ENCODE measurements at places on chromosomes 13 and 19. TPM values are rescaled to one million over a fixed set of nuclear protein-coding genes. Genes with fewer than 3 reads are reported as not detected.

- DNase-seq, result no peak
- peaks cover 10% of the 10 kb centered on the region for H3K4me1 ChIP-seq
- no peaks in the 10 kb centered on the region for H3K27me3 ChIP-seq
- no peak overlapping the region for H3K27ac ChIP-seq
- H3K36me3 ChIP-seq, result peaks cover 5% of the 10 kb centered on the region
Measured at GRCh38 chr13:97335488-97336134, 98.4 kb upstream of the RAP2A start.

FREM2 gene
- 75.3 TPM for total RNA-seq

HSH2D gene
- 0.72 TPM for total RNA-seq

DNA sequence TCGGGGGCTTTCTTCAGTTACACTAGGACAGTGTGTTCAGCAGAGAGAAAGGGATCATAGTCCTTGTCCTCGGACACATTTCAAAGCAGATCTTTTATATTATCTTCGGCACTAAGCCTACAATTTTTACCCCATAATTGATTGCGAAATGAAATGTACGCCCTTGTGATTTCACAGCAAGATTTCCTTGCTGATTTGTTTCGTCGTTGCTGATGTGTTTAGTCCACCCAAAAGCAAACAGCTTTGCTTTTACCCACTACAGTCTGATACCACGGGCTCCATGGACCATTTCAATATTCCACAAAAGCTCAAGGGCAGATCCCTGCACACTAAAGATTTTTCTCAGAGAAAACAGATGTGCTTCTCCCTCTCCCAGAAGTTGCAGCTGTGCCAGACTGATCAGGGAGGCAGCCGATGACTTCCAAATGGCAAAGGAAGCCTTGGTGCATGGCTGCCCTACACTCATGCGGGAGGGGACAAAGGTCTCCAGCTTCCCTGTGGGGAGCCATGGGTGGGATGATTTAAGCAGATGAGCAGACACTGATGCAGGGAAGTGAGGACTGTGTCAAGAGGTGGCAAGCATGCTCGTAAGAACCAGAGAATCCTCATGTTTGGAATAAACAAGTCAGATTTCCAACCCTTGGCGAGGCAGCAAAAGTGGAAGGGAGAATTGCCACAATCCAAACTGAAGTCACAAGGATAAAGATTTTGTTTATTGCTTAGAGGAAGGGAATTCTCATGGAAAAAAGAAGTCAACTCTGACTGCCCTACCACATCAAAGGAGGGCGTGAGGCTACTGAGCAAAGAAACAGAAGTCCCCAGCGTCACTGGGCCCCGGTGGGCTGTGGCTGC, 81.1 kb downstream of the STK24 start:
- DNase-seq, result no peak
- H3K4me1 ChIP-seq, result peaks cover 17% of the 10 kb centered on the region
- H3K4me3 ChIP-seq, result no peak overlapping the region
- peak overlapping the region; percentile 46 for H3K27ac ChIP-seq
- H3K27me3 ChIP-seq, result no peaks in the 10 kb centered on the region

PLK5 gene
- 0.38 TPM for total RNA-seq

DNA sequence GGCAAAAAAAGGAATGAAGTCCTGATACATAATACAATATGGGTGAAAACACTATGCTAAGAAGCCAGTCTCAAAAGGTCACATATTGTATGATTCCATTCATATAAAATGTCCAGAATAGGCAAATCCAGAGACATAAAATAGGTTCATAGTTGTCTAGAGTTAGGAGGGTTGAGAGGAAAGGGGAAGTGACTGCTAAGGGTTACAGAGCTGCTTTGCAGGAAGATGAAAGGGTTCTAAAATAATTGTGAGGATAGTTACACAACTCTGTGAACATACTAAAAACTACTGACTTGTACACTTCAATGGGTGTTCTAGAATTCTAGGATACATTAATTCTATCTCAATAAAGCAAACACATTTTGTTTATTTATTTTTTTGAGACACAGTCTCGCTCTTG, 25.7 kb downstream of the CAB39L start:
- H3K4me3 ChIP-seq, result no peak overlapping the region
- H3K36me3 ChIP-seq, result no peaks in the 10 kb centered on the region
- DNase-seq, result no peak
- no peak overlapping the region for H3K27ac ChIP-seq
- H3K4me1 ChIP-seq, result peaks cover 1% of the 10 kb centered on the region

DNA sequence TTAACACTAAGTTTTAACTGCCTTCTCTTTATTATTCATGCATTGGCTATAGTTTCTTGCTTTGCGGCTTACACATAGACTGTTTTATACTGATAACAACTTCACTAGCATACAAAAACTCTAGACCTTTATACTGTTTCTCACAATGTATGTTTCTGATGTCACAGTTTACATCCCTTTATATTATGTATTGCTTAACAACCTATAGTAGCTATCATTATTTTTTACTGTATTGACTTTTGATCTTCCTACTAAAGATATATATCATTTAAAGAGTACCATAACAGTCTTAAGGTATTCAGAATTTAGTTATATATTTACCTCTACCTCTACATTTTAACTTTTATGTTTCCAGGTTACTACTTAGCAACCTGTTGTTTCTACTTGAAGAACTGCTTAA, 543.3 kb upstream of the ARGLU1 start:
- no peak overlapping the region for H3K4me3 ChIP-seq
- H3K36me3 ChIP-seq, result peaks cover 1% of the 10 kb centered on the region
- H3K27ac ChIP-seq, result no peak overlapping the region
- DNase-seq, result no peak
- no peaks in the 10 kb centered on the region for H3K4me1 ChIP-seq
- H3K27me3 ChIP-seq, result no peaks in the 10 kb centered on the region

GGACT gene
- 3.7 TPM for total RNA-seq

GRCh38 chr19:18596752-18597157, 8.2 kb downstream of the REX1BD start:
- H3K36me3 ChIP-seq, result no peaks in the 10 kb centered on the region
- no peak overlapping the region for H3K4me3 ChIP-seq
- no peak overlapping the region for H3K27ac ChIP-seq
- H3K4me1 ChIP-seq, result peaks cover 8% of the 10 kb centered on the region
- no peak for DNase-seq
- H3K27me3 ChIP-seq, result peaks cover 54% of the 10 kb centered on the region

VSIG10L gene
- 7.0 TPM for total RNA-seq

GRCh38 chr13:28204043-28204442, 65.7 kb downstream of the PAN3 start:
- DNase-seq, result no peak
- no peak overlapping the region for H3K27ac ChIP-seq
- peaks cover 15% of the 10 kb centered on the region for H3K36me3 ChIP-seq
- H3K4me3 ChIP-seq, result no peak overlapping the region
- H3K27me3 ChIP-seq, result no peaks in the 10 kb centered on the region

- no peak for DNase-seq
- no peaks in the 10 kb centered on the region for H3K4me1 ChIP-seq
- no peaks in the 10 kb centered on the region for H3K36me3 ChIP-seq
- no peak overlapping the region for H3K27ac ChIP-seq
Measured at GRCh38 chr13:78201411-78201810, 282.8 kb upstream of the EDNRB start.

DNA sequence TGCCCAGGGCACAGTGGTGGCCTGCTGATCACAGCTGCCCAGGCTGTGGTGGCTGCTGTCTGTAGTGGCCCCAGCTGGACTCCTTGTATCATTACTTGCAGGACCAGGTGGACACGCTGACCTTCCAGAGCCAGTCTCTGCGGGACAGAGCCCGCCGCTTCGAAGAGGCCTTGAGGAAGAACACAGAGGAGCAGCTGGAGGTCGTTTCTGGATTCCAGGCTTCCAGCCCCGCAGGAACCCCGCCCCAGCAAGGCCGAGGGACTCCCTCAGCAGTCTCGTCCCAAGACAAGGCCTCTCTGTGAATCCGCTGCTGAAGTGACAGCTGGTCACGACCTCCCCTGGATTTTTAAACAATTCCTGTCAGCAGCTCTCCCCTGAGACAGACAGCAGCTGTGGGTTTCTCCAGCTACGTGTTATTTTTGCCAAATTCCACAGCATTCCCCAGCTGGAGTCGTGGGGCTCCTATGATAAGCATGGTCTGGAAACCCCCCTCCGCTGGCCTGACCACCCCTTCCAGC, 98.3 kb downstream of the SLC7A1 start:
- no peak overlapping the region for H3K27ac ChIP-seq
- H3K4me1 ChIP-seq, result peaks cover 4% of the 10 kb centered on the region
- no peak overlapping the region for H3K4me3 ChIP-seq
- no peaks in the 10 kb centered on the region for H3K36me3 ChIP-seq
- H3K27me3 ChIP-seq, result peaks cover 16% of the 10 kb centered on the region
- DNase-seq, result no peak

DNA sequence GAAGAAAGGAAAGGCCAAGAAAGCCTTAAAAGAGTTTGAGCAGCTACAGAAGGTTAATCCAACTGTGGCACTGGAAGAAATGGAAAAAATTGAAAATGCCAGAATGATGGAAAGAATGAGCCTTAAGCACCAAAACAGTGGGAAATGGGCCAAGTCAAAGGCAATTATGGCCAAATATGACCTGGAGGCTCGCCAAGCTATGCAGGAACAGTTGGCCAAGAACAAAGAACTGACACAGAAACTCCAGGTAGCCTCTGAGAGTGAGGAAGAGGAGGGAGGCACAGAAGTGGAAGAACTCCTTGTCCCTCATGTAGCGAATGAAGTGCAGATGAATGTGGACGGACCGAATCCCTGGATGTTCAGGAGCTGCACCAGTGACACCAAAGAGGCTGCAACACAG, 5.1 kb downstream of the UTP14C start:
- H3K27ac ChIP-seq, result no peak overlapping the region
- peaks cover 17% of the 10 kb centered on the region for H3K4me1 ChIP-seq
- no peaks in the 10 kb centered on the region for H3K27me3 ChIP-seq
- peaks cover 58% of the 10 kb centered on the region for H3K36me3 ChIP-seq
- H3K4me3 ChIP-seq, result no peak overlapping the region

FUT2 gene
- 2.4 TPM for total RNA-seq

VSTM1 gene
- total RNA-seq, result not detected

HIPK4 gene
- total RNA-seq, result 0.11 TPM

NOVA2 gene
- total RNA-seq, result 0.53 TPM

- no peak overlapping the region for H3K27ac ChIP-seq
- no peaks in the 10 kb centered on the region for H3K36me3 ChIP-seq
- peak; percentile 78 for DNase-seq
- no peaks in the 10 kb centered on the region for H3K4me1 ChIP-seq
Measured at GRCh38 chr19:47436712-47437401, 17.5 kb upstream of the MEIS3 start.

GRCh38 chr13:41660411-41660810, 203.1 kb downstream of the RGCC start:
- no peak overlapping the region for H3K27ac ChIP-seq
- no peaks in the 10 kb centered on the region for H3K36me3 ChIP-seq
- no peaks in the 10 kb centered on the region for H3K4me1 ChIP-seq
- no peaks in the 10 kb centered on the region for H3K27me3 ChIP-seq

- DNase-seq, result no peak
- peak overlapping the region; percentile 98 for H3K27ac ChIP-seq
- H3K27me3 ChIP-seq, result no peaks in the 10 kb centered on the region
- H3K4me3 ChIP-seq, result peak overlapping the region; percentile 64
- peaks cover 41% of the 10 kb centered on the region for H3K4me1 ChIP-seq
Measured at GRCh38 chr13:44854313-44855060, 134.8 kb downstream of the NUFIP1 start.

CD79A gene
- total RNA-seq, result 0.78 TPM

- peaks cover 20% of the 10 kb centered on the region for H3K4me1 ChIP-seq
- no peaks in the 10 kb centered on the region for H3K36me3 ChIP-seq
- no peaks in the 10 kb centered on the region for H3K27me3 ChIP-seq
- no peak overlapping the region for H3K4me3 ChIP-seq
- no peak overlapping the region for H3K27ac ChIP-seq
Measured at GRCh38 chr13:75052616-75053015, 429.4 kb downstream of the TBC1D4 start.

FCER2 gene
- total RNA-seq, result not detected

- no peaks in the 10 kb centered on the region for H3K27me3 ChIP-seq
- peaks cover 3% of the 10 kb centered on the region for H3K4me1 ChIP-seq
- H3K36me3 ChIP-seq, result no peaks in the 10 kb centered on the region
- H3K27ac ChIP-seq, result no peak overlapping the region
Measured at GRCh38 chr19:13883516-13884064, 6.7 kb downstream of the NANOS3 start.

DNA sequence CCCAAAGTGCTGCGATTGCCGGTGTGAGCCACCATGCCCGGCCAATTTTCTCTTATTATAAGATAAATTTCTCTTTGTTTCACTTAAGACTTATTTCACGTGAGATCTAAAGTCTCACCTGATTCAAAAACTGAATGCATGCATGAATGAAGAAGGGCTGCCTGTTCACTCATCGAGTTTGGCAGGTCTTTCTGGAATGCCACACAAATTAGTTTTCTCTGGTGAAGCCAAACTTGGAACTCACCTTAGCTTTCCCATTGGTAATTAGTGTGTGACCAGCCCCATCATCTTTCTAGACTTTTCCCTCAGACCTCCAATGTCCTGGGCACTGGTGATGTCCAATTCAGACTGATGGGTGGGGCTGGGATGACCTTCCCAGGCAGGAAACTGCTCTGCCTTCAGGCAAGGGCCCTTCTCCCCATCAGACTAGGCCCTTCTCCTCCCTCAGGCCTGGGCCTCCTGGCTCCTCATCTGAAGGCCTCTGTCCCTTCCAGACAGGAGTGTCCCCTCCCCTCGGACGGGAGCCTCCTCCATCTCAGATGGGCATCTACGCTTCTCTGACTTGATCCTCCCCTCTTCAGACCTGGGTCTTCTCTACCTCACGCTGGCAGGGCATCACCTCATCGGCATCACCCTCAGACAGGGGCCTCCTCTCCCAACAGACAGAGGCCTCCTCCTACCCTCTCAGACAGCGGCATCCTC, 14.4 kb downstream of the C3 start:
- no peak overlapping the region for H3K27ac ChIP-seq
- H3K27me3 ChIP-seq, result peaks cover 31% of the 10 kb centered on the region
- H3K36me3 ChIP-seq, result no peaks in the 10 kb centered on the region
- DNase-seq, result no peak
- H3K4me1 ChIP-seq, result no peaks in the 10 kb centered on the region

- no peaks in the 10 kb centered on the region for H3K27me3 ChIP-seq
- no peak overlapping the region for H3K27ac ChIP-seq
- no peak overlapping the region for H3K4me3 ChIP-seq
- DNase-seq, result no peak
Measured at GRCh38 chr13:113592571-113592970, 8.0 kb downstream of the TFDP1 start.

DNA sequence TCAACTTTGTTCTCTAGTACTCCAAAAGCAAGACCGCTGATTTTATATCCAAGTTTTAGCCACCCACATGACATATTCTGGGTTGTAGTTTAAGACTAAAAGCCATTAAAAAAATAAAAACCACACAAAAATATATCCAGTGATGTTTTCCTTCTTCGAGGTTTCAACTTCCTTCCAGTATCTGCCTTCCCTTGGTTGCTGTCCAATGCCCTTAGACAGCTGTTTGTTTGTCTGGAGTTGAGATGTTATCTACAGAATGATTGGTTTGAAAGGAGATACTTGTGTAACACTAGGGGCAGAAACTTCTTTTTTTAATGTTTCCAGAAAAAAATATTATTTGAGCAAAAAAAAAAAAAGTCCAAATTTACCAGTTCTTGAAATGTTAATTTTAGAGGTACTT, 591.5 kb upstream of the PCDH9 start:
- DNase-seq, result no peak
- H3K4me1 ChIP-seq, result no peaks in the 10 kb centered on the region
- H3K36me3 ChIP-seq, result no peaks in the 10 kb centered on the region
- H3K27ac ChIP-seq, result no peak overlapping the region
- no peak overlapping the region for H3K4me3 ChIP-seq
- H3K27me3 ChIP-seq, result no peaks in the 10 kb centered on the region

All from progenitor cell of endocrine pancreas (in vitro differentiated cells).